Skin of body (tissue), 3 donors: ENCODE measurements at places on chromosomes 7 and 10.

- no peak for DNase-seq
These were observed 147.1 kb downstream of the DNAJB9 start for GRCh38 chr7:108716783-108717182.

- no peak for DNase-seq
These were observed 290.1 kb upstream of the KIAA1217 start for GRCh38 chr10:23918839-23919238.

DNA sequence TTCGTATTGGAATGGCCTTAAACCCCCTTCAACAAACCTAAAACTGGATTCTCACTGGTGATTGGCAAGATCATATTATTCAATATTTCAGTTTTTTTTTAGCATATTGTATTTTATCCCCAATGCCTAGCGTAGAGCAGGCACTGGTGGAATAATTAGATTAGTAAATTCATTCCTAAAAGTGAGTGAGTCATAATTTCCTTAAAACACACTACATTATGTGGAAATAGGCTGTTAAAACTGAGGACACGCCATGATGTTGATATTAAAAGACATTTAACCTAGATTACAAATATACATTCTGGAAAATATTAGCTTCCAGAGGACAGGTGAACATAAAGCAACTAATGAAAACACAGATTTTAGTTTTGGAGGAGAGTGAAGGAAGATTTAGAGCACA lies 463.9 kb downstream of the PARD3 start:
- DNase-seq: no peak

DNA sequence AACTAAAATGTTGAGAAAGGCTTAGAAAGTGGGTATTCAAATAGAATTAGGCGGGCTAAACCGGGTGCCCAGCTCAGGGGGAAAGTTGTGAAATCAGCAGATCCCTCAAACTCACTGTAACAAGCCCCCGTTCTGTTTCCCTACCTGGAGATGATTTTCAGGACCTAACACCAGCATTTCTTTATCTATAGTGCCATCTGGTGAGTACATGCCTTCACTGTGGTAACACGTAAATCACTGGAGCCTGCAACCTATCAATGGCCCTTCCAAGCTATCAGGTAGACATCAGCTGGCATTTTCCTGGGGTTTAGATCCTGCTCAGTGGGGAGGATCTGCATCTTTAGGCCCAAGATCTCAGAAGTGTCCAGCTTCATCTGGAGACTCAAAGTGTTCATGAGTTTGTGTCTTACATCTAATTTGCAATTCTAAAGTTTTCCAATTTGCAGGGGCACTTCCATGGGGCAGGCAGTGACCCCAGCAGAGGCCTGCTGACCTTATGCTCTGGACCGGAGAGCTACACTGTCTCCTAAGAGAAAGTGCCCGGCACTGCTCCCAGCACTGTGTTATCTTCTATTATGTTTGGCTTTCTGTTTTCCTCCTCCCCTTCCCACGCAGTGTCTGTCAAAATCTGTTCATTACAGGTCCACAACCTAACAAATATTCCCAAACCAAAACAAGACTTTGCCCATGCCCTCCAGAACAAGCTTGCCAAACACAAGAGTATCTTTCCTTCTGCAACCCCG lies 132.5 kb downstream of the LSM5 start:
- no peak for DNase-seq

DNA sequence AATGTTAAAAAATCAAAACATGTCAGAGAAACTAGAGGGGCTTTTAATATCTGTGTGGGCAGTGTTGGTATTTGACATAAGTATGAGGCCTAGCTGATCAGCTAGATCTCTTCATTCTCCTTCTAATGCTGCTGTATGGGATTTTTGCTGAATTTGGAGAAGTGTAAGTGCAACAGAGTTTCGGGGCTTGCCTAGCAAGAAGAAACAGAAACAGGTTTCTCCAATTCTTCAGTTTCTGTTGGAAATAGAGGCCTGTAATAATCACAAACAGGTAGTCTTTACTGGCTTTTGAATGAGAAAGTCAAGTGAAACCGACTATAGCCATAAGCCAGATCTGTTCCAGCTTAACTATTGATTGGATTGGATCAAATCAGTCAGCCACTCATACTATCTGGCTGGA lies 96.4 kb upstream of the PCLO start:
- no peak for DNase-seq

DNA sequence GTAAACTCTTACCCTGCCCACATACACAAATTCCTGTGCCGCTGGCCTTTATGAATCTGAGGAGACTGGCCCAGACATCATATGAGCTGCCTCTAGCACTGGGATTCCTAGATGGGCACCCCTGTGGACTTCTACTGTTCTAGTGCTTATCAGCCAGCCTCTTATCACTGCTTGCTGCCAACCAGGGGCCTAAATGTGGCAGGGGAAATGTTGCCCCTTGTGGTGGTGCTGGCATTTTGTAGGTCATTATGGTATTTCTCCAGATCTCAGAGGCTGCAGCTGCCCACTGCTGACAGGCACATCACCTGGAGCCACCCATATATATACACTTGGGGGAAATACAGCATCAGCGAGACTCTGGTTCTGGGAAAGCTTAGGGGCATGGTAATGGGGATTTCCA lies 5.4 kb downstream of the SFR1 start:
- no peak for DNase-seq

- DNase-seq: no peak
These were observed 31.2 kb upstream of the UMAD1 start for GRCh38 chr7:7609330-7609729.

- DNase-seq: no peak
These were observed 69.6 kb upstream of the LEP start for GRCh38 chr7:128171342-128171918.

DNA sequence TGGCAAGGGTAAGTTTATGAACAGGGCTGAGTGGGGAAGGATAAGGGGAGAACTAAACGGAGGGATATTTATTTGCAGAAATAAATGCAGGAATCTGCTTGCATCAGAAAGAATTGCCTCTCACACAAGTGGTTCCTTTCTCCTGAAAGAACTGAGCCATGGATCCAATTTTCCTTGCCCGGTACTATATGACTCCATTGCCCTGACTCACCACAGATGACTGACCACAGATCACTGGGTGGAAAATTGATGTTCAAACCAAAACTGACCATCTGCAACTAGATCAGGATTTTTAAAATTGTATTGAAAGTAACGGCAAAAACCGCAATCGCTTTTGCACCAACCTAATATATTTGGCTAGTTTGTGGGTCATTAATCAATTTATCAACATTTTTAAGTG lies 6.2 kb upstream of the MACC1 start:
- DNase-seq: no peak

GRCh38 chr7:87779806-87780205 lies 96.4 kb downstream of the SLC25A40 start:
- no peak for DNase-seq

DNA sequence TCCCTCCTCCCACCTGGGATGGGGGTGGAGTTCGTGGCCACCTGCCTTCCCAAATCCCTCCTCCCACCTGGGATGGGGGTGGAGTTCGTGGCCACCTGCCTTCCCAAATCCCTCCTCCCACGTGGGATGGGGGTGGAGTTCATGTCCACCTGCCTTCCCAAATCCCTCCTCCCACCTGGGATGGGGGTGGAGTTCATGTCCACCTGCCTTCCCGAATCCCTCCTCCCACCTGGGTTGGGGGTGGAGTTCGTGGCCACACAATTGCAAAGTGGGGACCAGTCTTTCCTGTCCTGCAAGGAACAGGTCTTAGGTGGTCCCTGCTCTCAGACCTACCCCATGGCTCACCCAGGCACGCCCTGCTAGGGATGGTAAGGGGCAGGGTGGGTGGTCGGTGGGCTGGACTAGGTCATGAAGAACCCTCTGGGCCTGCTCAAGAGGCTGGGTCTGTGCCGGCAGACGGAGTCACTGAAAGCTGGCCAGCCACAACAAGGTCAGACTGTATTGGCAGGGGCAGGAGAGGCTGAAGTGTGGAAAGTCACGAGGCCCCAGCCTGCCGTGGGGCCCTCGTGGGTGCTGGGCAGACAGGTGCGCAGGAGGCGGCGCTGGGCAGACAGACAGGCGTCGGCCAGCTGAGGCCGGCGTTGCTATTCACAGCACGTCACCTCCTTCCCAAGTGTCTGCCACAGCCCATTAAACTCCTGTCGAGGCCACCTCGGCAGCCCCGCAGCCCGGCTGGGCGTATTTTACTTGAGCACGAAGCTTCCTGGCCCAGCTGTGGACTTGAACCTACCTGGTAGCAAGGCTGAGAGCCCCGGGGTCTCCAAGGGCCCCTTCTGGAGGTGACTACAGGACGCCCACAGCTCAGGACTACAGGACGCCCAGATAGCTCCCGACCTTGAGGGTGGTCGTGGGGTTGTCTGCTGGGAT lies 4.1 kb downstream of the KNDC1 start:
- DNase-seq: no peak

GRCh38 chr10:129079705-129080104 lies 387.3 kb upstream of the MGMT start:
- DNase-seq: no peak

- no peak for DNase-seq
These were observed 1.2 kb downstream of the AGFG2 start for GRCh38 chr7:100540073-100540723.

DNA sequence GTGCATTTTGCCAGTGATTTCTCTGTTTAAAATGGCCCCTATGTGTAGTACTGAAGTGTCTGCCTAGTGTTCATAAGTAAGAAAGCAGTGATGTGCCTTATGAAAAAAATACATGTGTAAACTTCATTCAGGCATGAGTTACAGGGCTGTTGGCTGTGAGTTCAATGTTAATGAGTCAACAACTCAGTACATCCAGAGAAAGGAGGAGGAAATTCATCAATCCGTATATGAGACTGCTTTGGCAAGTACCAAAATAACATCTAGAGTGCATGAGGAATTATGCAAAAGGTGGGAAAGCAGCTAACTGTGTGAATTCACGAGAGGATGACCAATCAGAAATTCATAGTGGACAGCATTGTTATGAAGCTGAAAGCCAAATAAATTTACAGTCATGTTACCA lies 255.6 kb downstream of the ZEB1 start:
- DNase-seq: no peak

GRCh38 chr10:90916392-90917237 lies 4.3 kb downstream of the ANKRD1 start:
- DNase-seq: no peak

GRCh38 chr7:150324373-150324961 lies 1.1 kb upstream of the ACTR3C start:
- DNase-seq: no peak

DNA sequence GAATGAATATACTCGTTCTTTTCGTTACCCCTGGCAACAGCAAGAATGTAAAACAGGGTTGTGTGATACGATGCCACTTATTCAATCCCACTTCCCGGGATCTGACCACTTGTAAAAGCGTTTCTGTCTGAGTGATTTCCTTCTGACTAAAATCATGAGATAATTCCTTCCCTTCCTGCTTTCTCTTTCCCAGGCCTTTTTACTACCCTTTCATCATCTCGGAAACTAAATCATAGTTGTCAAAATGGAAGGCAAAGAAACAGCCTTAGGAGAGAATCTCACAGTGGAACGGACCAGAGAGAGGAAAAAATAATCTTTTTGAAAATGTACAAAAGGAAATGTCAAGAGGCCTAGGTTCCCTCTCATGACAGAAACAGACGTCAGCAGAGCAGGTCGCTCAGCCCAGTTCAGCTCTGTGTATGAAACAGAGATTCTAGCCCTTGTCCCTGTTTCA lies 29.8 kb downstream of the DIP2C start:
- no peak for DNase-seq

DNA sequence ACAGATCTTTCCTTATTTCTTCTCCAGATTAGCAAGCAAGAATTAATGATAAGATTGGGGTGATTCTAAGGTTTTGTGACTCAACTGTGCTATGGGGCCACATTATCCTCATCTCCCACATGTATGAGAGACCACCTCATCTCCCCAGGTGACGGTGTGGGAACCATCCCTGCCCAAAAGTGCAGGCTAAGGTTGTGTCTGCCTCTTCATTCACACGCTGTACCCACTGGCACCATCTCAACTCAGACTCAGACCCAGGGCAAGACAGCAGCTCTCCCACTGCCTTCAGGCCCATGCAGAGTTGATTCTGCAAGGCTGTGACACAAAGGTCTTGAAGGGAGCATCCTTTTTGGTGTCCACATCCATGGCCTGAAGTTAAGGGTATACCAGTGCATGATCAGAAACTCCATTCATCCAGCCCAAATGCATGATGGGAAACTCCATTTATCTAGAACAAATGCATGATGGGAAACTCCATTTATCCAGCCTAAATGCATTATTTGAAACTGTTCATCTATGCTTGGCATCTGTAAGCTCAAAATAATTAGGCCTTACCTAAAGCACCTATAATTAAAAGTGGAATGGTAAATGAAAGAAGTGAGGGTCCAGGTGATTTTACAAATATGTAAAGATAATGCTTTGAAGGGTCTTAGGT lies 99.4 kb downstream of the TCERG1L start:
- no peak for DNase-seq

GRCh38 chr7:55250313-55250712 lies 114.8 kb upstream of the LANCL2 start:
- DNase-seq: no peak

- DNase-seq: no peak
These were observed 77.3 kb upstream of the MKLN1 start for GRCh38 chr7:131250331-131250730.

GRCh38 chr7:132739271-132739955 lies 163.1 kb upstream of the PLXNA4 start:
- peak; percentile 53 for DNase-seq

- no peak for DNase-seq
These were observed 553.0 kb downstream of the GRM8 start for GRCh38 chr7:126699707-126700106.

DNA sequence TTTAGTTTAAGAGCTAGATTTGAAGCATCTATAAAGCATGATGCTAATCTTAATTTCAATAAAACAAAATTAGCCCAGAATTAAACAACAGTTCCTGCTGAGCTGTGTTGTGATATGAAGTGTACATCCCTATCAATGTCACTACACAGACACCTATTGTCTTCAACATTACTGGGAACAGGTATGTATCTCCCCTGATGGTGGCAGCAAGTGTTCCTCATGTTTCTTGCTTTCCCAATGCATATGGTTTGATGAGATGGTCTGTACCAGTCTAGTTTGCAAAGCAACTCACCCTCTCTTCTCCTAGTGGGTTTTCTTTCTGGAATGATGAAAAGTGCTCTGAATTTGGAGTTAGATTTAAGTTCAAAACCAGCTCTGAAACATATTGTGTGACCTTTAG lies 38.1 kb downstream of the TSPAN12 start:
- DNase-seq: no peak

- no peak for DNase-seq
These were observed 11.8 kb downstream of the MET start for GRCh38 chr7:116683786-116684185.

DNA sequence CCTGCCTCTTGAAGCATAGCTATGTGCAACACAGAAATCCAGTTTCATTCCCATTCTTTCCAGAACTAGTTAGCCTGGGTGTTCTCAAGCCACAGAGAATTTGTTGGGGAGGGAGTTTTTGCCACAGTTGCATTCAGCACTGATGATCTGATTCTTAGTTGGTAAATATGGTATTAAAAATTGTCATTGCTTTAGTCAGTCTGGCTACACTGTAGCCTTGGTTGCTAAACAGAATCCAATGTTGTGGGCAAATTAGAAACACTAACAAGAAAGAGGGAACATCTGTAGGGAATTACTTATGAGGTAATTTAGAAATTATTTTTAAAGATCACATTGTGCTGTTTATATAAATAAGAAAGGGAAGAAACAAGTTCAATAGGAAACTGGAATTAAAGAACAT lies 57.0 kb upstream of the CC2D2B start:
- peak; percentile 85 for DNase-seq

GRCh38 chr7:84231157-84231556 lies 36.6 kb upstream of the SEMA3A start:
- DNase-seq: no peak

GRCh38 chr10:73244866-73245477 lies 2.1 kb downstream of the DNAJC9 start:
- no peak for DNase-seq
